GM23338 (cell line): ENCODE measurements at places on chromosomes 16 and 17.
A peak's percentile ranks its signal among the peaks of the same experiment; 100 is the strongest.

- DNase-seq = no peak
These were observed 36.3 kb downstream of the OR1D5 start for GRCh38 chr17:3026856-3027751.

DNA sequence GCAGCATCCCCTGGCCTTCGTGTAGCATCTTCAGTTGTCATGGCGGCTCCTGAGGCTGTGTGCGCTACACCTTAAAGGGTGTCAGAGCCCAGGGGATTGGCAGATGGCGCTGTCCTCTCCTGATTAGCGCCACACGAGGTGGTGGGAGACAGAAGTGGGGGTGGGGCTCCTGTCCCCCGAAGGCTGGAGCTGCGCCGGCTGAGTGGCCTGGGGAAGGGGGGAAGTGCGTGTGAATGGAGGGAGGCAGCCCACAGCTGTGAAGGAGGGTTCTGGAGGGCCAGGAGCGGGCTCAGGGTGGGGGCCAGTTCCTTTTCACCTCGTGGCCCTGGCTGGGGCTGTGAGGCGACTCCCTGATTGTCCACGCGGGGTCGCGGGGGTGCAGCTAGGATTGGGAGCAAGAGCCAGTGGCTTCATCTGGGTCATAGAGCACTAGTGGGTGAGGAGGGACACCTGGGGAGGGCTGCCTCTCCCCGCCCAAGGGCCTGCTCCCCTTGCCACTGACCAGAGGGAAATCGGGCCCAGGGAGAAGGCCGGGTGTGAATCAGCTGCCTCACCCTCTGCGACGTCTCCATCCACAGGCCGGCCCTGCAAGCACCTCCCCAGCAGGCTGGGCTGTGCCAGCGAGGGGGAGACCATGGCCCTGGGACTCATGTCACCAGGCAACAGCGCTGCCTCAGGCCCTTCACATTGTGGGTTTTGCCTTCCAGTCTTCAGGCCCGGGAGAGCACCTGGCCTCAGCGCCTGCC is 14.1 kb downstream of the BAHCC1 start:
- peak; percentile 81 for DNase-seq

DNA sequence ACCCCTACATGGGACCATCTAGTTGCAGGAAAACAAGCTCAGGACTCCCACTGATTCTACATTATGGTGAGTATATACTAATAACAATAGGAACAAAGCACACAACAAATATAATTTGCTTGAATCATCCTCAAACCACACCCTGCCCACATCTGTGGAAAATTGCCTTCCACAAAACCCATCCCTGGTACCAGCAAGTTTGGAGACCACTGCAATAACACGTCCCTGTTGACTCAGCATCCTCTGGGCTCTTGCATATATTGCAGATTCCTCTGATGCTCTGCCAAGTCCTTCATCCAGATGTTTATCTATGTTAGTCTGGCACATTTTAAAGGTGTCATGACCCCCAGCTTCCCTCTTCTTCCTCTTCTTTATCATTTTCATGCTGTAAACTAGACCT is 138.4 kb downstream of the PCTP start:
- DNase-seq = no peak

- DNase-seq = no peak
These were observed 22.4 kb downstream of the TBC1D3B start for GRCh38 chr17:36153895-36154610.

GRCh38 chr16:67884684-67885083 is at the start of gene NRN1L:
Gene NRN1L (plus strand): TSS chr16:67884885. CDS start chr16:67884904, 19 bp downstream.
- peak; percentile 95 for DNase-seq
